Right renal cortex interstitium (tissue), 3 donors: ENCODE measurements at places on chromosomes 12 and 14.

DNA sequence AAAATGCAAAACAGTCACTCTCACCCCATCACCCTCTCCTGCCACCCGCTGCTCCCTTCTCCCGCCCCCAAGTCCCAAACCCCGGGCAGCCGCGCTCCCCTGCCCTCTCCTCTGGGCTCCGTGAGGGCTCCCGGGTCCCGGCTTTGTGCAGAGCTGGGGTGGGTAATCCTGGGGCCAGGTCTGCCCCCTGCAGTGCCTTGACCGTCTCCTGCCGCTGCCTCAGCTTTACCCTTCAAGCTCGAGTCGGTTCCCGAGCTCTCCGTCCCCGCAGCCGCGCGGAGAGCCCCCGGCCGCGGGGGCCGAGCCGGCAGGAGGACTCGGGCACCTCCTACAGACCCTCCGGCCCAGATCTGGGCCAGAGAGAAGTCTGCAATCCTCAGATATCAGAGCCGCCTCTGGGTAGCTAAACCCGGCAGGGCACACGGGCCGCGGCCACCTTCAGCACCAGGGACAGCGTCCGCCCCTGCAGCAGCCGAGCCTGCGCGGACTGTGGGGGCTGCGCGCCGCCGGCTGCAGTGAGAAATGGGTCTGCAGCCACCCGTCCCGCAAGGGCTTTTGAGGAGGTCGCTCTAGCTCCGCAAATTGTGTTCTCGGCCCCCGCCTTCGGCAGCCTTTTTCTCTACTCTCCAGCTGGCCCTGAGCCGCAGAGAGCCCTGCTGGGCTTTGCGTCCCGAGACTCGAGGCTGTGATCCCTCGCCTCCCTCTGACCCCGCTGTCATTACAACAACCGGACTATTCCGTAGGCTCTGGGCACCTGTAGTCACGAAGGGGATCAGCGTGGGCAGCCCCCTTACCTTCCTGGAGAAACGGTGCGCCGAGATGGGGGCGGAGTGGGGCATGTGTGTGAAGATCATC lies 1.2 kb downstream of the PRMT8 start:
- DNase-seq = peak; percentile 66

DNA sequence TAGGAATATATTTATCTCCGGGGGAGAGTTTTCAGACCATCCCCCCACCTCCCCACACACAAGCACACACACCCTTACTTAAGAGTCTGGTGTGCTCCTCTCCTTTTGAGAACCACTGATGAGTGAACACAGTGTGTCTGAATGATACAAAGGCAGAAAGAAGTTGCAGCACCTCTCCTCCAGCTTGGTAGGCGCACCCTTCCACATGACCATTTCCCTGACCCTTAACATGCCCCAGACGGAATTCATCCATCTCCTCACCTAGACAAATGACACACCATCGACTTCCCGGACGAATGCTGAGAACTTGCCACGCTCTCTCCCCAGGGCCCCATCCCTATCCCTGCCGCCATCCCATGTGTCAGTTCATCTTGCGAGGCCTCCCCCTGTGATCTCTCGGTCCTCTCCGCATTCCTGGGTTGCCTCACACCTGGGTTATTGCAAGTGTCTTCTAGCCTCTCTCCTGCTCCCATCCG lies 3.9 kb downstream of the TNFRSF1A start:
- no peak for DNase-seq

DNA sequence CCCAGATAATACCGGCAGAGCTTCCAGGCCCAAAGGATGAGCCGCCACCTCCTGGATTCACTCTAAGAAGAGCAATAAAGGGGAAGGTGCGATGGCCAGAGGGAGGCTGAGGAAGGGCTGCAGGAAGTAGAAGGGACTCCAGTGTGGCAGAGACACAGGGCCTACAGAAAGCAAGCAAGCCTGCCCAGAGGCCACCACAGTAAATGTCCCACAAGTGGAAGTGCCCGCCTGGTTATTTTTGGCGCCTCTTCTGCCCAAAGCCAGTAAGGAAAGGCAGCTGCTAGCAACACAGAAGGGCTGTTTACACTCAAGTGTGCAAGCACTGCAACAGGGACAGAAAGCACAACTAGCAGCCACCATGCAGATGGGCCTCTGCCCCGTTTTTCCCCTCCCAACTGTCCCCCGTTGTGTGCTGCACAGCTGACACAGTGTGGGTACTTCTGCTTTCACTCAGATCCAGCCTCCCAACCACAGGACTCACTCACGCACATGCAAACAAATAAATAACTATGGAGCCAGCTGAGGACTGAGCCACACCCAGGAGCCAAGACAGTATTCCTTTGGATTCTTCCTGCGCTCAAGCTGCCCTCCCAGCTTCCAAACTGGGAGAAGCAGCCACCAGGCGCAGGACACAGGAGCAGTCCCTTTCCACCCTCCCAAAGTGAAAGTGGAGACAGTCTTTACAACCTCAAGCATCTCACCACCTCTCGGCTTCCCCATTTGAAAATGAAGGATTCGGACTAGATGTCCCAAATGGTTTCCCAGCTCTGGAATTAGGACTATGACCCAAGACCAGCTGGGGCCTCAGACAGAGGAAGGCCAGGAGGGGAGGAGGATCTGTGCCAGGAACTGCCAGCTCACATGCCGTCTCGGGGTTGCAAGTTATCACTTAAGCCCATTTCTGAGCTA lies 40.0 kb upstream of the PNMA1 start:
- no peak for DNase-seq

GRCh38 chr12:43151441-43151981 lies 400.5 kb downstream of the ADAMTS20 start:
- DNase-seq = peak; percentile 34

DNA sequence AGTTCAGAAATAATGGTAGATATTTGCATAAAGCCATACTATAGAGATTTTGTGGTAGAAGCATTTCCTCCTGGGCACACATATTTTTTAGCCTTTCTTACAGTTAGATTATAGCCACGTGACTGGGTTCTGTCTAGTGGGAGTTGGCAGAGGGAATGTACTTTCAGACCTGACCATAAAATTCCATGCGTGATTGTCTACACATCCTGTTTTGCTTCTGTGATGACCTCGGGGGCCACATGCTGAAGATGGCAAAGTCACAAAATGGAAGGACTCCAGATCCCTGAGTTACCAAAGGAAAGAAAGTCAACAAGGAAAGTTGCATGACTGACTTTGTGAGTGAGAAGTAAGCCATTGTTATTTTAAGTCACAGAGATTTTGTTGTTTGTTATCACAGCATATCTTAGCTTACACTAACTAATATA lies 14.6 kb upstream of the MIA2 start:
- no peak for DNase-seq

DNA sequence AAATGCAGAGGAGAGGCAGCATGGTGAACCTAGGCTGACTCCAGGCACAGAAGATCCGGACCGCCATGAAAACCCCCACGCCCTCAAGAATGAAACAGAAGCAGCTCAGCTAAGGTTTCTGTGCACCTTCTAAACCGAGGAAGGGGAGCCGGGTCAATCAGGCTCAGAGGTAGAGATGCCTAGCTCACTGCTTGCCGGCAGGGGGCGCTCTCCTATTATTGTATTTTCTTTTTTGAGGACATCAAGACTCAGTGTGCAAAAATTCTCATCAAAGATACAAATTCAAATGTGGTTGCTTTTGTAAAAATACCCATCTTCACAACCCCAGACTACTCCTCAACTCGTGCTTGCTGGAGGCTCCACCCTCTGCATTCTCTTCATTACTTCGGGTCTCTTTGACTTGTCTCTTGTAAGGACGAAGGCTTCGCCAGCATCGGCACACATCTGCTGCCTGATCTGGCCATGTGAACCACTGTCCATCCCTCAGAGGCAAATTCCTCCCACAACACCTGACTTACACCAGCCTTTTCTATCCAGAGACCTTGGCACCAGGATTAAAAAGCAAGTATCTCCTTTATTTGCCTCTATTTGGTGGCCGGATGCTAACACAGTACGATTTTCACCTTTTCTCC lies 33.4 kb upstream of the RNASE3 start:
- DNase-seq = no peak

- DNase-seq = no peak
These were observed 71.3 kb upstream of the GPATCH2L start for GRCh38 chr14:76080471-76080870.

DNA sequence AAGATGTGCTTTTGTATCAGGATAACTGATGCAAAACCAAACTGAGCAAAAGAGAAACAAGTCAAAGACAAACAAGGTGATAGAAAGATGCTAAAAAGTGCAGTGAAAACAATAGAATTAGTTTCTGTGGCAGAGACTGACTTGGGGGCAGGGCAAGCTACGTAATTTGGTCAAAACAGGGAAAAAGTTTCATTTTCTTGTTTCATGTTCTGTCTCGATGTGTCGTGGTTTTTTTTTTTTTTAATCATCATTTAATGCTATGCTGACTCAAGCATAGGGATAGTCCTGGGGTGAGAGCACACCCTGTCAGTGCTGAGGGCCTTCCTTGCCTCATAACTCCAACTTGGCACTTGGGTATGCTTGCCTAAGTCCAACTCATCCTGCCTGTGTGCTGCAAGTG lies 144.1 kb upstream of the PTPRQ start:
- DNase-seq = no peak

- DNase-seq = no peak
These were observed 5.4 kb downstream of the RAPGEF3 start for GRCh38 chr12:47753021-47754001.

DNA sequence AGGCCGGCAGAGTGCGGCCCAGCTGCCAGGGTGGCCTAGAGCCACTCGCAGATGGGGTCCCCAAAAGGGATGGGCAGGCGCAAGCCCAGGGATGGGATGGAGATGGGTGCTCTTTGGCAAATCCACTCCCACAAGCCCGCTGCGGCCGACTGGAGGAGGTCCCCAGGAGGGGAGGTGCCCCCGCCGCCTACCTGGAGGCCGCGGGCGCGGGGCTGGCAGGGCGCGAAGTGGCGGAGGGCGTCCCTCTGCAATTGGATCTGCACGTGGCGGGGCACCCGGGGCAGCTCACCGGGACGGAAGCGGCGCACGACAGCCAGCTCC lies 730 bp downstream of the PPP1R3E start:
- DNase-seq = no peak

- no peak for DNase-seq
These were observed 24.9 kb downstream of the CRACR2A start for GRCh38 chr12:3727877-3728632.

DNA sequence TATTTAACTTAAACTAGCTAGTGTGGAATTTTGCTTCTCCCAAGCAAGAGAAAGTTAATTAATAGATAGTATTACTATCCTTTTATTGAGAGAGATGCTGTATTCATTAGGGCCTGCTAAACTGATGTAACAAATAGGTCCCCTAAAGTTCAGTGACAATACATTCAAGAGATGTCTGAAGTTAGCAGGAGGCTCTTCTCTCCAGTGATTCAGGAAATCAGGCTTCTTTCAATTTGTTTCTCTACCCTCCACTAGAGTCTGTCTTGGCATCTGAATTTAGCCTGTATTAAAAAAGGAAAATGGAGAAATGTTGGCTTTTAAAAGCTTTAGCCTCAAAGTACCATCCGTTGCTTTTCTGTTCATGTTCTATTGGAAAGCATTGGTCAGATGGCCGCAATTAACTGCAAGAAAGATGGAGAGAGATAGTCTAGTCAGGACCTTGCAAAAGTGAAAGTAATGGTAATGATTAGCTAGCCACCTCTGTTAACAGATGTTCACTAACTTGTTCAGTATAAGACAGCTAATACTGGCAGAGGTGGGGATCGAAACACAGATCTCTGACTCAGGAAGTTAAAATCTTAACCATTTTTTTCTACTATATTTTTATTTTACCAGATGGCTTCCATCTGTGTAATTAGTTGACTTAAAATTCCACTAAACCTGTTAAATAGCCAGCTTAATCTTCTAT lies 786.8 kb downstream of the TMTC2 start:
- no peak for DNase-seq

GRCh38 chr12:4302881-4303280 lies 18.1 kb upstream of the TIGAR start:
- DNase-seq = no peak

- DNase-seq = no peak
These were observed 24.7 kb upstream of the MYBPC1 start for GRCh38 chr12:101570047-101570446.
